ENCODE measurements at places on chromosomes 4 and X.
A peak's percentile ranks its signal among the peaks of the same experiment; 100 is the strongest.

- DNase-seq = no peak
Measured at GRCh38 chrX:153836921-153837320, 6.6 kb upstream of the PDZD4 start.

GRCh38 chr4:8675383-8675782, 82.8 kb downstream of the CPZ start:
- no peak for DNase-seq

- no peak for DNase-seq
Measured at GRCh38 chr4:128440923-128441322, 153.3 kb upstream of the PGRMC2 start.

DNA sequence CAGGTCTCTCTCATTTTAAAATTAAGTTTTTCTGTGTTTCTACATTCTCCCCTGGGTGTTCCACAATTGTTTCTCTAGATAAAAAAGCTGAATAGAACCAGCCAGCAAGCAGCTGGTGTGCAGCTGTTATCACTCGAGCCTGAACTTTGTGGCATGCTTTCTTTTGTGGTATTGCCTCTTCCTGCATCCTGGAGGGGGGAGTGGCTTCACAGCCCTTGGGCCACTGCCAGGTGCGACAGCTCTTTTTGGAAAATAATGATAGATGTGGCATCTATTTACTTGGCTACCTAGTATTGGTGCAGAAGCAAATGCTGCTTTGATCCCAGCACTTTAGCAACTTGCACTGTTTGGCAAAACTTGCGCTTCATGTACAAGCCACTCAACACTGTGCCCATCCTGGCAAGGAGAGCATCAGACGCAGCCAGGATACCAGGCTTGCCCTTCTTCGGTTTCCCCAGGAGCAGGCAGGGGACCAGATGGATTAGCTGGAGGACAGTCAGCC, 69.4 kb downstream of the HMGB2 start:
- peak; percentile 67 for DNase-seq

DNA sequence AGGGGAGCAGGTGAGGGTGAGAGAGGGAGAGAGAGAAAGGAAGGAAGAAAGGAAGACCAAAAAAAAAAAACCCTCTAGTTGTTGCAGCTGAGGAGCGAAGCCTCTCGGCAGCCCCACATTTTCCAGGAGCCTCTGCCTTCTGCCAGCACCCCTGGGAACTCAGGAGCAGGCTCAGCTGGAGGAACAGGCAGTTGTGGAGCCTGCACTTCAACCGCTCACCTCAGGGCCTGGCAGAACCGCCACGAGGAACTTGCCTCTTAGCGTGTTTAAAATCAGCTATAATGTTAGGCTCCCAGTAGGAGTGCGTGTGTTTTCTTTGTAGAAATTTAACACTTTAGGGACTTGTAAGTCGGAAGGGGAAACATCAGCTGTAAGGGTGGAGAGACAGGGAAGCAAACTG, 65.7 kb downstream of the SEL1L3 start:
- no peak for DNase-seq

DNA sequence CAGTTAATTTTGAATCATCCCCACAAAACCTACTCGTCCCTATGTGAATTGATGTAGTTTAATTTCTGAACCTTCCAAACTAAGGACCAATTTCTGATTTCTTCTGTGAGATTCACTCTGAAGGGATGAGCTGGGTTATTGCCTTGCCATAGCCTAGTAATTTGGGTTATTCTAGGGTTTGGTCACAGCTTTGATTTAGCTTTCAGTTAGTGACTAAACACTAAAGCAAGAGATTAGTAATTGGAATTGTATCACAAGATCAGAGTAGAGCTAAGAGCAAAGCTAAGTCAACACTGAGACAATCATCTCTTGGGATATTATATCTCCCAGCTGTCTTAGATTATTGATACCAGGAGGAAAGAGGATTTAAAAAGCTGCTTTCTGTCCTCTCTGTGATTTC, 588.0 kb downstream of the CCSER1 start:
- no peak for DNase-seq

DNA sequence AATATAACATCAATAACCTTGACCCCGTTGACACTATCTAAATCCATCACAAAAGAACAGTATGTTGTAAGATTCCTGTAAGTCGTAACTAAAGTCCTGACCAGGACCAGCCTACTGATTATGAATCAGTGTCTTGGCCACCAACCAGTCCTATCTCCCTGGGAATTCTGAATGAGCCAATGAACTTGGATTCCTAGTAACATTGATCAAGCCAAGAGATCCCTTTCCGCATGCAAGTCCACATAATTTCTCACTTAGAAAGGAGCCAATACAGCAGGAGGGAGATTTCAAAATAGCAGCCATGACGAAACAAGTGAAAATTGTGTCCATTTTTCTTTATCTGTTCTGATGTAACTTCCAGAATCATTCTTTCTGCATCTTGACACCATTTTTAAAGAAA, 9.5 kb downstream of the XPNPEP2 start:
- no peak for DNase-seq

- no peak for DNase-seq
Measured at GRCh38 chrX:45667666-45668065, 467.0 kb upstream of the DIPK2B start.

DNA sequence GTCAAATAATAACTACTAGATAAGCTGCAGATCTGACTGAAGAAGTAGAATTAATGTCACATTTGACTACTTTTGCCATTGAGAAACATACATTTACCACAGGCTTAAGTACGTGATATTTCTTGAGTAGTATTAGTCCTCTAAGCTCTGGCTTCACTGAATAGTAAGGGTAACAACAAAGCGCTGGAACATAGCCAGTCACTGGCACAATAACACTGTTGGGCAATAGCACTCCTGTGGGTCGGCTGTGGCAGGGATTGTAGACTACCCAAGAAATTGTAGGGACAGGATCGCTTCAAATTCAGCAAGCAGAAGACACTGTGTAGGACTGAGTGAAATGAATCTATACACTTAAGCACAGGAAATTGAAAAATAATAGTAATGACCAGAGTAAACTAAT, 27.1 kb upstream of the IL15 start:
- no peak for DNase-seq

GRCh38 chrX:123060986-123061385, 123.1 kb upstream of the GRIA3 start:
- DNase-seq = no peak

GRCh38 chrX:141642979-141643378, 53.5 kb downstream of the SPANXA2 start:
- peak; percentile 45 for DNase-seq

DNA sequence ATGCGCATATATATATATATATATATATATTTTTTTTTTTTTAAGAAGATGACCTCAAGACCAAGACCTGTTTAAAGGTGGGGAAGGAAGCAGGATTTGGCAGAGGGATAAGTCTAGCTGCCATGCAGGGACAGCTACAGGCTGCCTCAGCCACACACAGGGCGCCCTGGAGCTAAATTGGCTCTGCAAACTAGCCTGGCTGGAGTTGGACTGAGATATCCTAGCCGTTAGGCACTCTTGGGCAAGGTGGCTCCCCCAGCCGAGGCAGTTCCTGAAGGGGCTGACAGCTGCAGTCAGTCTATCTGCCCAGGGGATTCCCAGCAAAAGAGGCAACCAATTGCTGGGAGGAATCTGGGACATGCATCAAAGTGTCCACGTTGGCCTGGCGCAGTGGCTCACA, 21.9 kb downstream of the TRIML1 start:
- no peak for DNase-seq

DNA sequence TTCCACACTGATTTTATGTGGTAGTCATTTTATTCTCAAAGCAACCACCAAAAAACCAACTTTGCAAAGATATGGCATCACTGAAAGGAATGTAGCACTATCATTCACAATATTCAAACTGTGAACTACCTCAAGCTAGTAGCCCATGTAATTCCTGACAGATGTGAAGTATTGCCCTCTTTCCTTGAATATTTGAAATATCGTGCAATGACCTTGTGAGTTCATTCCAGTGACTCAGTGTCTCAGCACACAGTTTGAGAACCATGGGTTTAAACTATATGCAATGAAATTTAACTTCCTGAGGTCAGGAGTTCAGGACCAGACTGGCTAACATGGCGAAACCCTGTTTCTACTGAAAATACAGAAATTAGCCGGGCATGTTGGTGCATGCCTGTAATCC, 20.9 kb upstream of the IQCM start:
- no peak for DNase-seq

DNA sequence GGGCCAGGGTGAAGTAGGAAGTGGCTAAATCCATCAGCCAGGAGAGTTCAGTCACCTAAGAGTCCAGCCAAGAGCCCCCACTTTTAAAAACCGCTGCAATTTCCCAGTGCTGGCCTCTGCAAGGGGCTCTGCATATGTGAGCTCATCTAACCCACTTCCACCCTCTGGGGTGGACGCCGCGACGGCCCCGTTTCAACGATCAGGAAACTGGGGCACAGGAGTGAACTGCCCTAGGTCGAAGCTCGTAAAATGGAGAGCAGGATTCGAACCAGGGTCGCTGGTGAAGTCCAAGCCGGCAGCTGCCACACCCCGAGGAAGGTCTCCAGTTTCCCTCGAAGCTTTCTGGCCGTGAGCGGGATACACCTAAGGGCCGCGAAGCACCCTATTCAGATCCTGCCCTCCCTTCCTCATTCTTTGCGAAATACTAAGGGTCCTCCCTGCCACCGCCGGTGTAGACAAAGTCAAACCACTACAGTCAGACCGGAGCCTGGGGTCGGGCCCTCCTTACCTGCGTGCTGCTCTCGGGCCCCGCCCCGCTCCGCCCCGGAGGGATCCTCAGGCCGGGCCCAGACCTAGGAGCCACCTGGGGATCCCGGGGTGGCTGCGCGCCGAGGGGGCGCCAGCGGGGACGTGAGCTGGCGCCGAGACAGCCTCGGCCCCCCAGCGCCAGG, 446 bp downstream of the EVC2 start:
- DNase-seq = no peak

DNA sequence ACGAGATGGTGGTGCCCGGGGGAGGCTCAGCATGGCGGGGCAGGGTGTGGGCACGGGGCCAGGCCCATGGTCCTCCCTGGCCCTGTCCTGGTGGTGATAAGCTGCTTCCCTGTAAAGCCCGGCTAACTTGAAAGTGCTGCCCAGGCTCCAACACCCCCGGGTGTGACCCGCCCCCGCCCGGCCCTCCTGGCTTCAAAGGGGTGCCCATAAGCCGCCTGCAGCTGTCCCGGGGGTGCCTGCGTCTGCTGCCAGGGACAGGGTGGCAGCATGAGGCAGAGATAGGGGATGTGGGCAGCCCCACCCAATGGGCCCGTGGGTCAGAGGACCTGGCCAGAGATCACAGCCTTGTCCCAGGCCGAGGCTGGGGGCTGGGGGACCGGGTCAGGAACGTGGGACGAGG, 18.1 kb downstream of the FGFRL1 start:
- DNase-seq = no peak

DNA sequence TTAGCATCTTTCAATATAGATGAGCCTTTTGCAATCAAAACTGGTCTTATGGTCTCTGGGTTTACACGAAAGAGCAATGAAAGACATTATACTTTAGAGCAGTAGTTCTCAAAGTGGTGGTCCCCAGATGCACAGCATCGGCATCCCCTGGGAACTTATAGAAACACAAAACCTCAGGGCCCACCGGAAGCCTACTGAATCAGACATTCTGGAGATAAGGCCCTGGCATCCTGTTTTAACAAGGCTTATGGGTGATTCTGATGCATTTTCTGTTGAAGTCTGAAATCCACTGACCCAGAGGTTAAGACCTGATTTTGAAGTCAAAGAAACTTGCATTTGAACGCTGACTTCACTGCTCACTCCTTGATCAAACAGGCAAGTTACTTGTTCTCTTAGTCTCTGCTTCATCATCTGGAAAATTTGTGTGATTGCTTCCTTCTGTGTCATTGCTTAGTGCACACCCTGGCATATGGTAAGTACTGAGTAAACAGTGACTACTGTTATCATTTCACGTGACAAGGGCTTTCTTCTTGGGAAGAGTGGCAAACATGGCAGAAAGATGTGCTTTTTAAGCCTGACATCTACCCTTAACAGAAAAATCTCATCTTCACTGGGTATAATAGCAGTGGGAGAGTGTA, 14.5 kb downstream of the CHRNA9 start:
- no peak for DNase-seq

DNA sequence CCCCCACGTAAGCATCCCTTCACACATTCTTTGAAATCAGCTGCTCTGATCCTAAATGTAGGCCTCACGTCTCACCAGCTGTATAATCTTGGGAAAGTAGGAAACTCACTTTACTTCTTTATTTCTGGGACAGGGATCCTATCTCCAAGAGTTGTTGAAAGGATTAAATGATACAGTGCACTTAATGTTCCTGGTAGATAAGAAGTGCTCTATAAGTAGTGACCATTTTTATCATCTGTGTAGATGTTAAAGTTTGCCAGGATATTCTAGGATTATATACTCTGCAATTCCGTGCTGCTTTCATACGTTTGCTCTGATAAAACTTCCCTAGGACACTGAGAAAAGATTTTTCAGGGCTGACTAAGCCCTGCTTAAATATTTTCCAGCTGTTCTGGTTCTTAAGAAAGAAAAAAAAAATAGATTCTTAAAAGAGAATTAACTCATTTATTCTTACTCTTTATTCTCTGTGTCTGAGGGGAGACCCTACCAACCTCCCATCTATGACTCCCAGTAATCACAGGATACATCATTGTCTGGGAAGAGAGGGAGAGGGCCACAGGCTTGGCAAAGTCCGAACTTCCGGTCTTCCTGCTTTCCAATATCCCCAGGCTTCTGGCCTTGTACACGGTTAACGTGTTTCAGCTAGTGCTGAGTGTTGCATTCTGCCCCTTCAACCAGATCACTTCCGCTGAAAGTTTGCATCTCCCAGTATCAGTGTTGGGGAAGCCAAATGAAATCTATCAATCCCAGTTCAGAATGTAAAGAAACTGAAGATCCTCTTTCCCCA, 269.2 kb downstream of the TRIML1 start:
- no peak for DNase-seq

DNA sequence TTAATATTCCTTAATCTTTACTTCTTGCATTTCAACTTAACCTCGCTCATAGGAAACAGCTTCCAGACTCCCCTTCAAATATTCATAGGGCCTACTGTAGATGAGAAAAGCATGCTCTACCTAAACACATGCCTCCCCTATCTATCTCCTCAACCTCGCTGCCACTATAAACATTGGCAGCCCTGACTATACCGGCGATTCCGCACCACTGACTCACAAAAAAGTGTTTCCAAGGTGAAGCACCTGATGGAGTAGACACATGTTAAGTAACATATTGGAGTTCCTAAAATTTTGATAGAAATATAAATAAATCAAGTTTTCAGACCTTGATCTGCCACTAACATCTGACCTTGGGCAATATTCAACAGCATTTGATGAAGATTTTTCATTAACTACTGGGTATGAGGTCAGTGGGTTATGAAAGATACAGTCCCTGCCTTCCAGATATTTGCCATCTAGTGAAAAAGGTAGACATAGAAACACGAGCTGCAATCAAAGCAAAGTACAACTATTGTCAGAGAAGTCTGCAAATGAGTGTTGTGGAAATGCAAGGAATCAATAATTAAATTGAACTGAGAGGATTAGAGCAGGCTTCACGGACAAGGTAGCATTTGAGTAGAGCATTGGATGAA, 184.2 kb downstream of the MAML3 start:
- DNase-seq = no peak

- peak; percentile 50 for DNase-seq
Measured at GRCh38 chr4:187103351-187103750, 379.7 kb upstream of the FAT1 start.

GRCh38 chr4:76074993-76075600, 588 bp downstream of the ART3 start:
- DNase-seq = no peak

GRCh38 chr4:104905546-104905945, 241.1 kb upstream of the TET2 start:
- no peak for DNase-seq

Measured in NCI-H748 treated with DMSO at 0.1 percent for 48 hours (cell line).